ENCODE measurements at places on chromosomes 7 and 10. TPM values are rescaled to one million over a fixed set of nuclear protein-coding genes. Genes with fewer than 3 reads are reported as not detected.

CPED1 gene
- polyA plus RNA-seq, result 43.4 TPM

VKORC1L1 gene
- 30.5 TPM for polyA plus RNA-seq

SPDYE2B gene
- 3.8 TPM for polyA plus RNA-seq

HOGA1 gene
- 49.0 TPM for polyA plus RNA-seq

GNAT3 gene
- not detected for polyA plus RNA-seq

LRRTM3 gene
- 5.7 TPM for polyA plus RNA-seq

LRRC18 gene
- 0.20 TPM for polyA plus RNA-seq

HYAL4 gene
- polyA plus RNA-seq, result 0.86 TPM

CYP2C19 gene
- polyA plus RNA-seq, result 0.12 TPM

C10orf90 gene
- 0.45 TPM for polyA plus RNA-seq

PRKAR2B gene
- polyA plus RNA-seq, result 41.2 TPM

RET gene
- 16.7 TPM for polyA plus RNA-seq

ENO4 gene
- polyA plus RNA-seq, result 5.1 TPM

CYP26C1 gene
- 0.05 TPM for polyA plus RNA-seq

RSPH10B2 gene
- 1.6 TPM for polyA plus RNA-seq

DNA sequence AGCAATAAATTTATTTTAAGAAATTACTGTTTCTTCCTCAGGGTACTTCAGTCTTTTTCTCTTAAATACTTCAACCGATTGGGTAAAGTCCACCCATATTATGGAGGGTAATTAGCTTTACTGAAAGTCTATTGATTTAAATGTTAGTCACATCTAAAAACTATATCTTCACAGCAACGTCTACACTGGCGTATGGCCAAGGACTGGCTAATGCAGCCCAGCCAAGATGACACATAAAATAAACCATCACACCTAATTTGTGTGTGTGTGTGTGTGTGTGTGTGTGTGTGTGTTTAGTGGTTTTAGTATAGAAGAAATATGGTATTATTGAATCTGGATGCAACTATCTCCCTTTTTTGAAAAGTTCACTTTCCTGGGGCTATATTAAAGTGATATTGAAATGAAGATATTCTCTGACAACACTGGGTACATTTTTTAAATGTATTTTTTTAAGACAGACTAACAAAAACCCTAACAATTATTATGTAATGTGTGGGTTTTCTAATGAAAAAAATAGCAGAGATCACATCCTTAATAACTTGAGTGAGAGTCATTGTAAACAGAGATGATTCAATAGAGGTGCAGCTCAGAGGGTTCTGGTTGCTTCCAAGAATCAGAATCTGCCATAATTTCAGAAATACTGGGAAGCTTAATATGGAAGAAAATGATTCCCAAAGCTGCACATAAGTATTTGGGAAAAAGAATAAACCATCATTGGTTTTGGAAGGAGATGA lies 584.2 kb upstream of the MBL2 start:
- no peak for DNase-seq

DNA sequence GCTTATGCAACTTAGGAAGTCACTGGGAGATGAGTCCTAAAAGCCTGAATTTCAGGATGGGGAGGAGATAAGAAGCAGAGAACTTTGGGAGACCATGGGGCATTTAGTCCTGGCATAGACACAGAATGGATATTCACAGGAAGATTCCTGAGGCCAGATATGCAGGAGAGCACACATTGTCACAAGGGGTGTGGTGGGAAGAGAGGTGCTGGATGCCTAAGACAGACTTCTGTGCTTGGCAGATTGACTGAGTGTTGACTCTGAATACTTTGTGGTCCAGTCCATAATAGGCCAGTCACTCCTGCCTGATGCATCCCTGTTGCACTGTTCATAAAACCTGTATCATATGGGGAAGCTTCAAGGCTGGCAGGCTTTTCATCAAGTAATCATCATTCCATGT lies 18.5 kb downstream of the SRI start:
- DNase-seq, result no peak

DNA sequence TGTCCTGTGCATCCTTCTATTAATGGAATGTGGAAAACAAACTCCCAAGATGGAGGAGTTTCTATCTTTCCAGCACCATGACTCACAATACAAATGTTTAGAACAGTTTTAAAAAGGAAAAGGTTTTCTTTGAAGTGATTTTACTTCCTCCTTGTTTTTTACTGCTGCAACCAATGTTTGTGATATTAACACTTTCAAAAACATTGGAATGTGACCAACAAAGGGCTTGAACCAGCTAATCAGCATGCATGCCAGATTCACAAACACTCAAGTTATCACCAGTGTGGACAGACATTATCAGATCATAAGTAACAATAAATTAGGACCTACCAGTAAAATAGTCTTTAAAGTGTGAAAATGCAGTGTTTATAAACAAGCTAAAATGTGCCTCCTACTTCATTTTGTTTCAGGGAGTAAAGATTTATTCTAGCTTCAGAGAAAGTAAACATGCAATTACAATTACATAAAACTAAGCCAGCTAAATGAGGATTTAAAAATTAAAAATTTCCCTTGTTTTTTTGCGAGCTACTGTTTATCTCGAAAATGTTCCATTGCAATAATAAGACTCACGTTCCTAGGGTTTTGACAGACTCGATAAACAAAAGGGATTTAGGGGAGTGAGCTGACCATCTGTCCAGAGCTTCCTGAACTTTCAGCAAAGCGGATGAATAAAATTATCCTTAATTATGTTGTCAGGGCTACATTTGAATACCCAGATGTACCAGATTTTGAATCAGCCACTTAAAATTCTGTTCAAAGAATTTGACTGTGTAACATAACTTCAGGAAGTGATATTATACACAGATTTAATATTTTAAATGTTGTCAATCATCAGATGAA lies 29.8 kb downstream of the CPVL start:
- no peak for DNase-seq

GRCh38 chr7:26153823-26154783 lies 2.1 kb downstream of the NFE2L3 start:
- no peak for DNase-seq

- DNase-seq, result no peak
Observed at GRCh38 chr10:15931376-15931775, 71.1 kb upstream of the MINDY3 start.

DNA sequence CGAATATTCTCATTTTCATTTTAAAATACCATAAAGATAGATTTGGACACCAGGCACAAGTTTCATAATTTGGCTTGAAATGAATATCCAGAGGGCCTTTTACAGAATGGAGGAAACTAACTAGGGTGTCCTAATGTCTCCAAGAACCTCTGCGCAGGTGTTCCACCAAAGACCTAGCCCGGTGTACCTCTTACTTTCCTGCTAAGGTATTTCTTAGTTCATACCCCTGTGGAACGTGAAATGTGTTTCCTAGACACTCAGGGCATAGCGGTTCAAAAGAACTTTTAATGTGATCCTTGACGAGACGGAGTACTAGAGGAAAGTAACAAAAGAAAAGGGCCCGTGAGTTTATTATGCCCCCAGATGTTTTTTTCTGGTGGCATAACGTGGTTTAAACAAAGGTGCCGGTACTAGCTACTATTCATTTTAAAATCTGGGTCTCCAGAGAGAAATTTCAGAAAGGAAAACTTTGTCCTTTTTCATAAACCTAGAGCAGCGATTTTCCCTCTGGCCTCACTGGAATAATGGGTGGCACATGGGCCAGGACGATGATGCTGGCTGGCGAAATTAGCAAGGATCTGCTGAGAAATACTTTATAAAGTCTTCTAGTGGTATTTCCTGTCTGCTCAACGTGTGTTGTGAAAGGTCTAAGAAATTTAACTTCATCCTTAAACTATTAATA lies 1.4 kb downstream of the APBB1IP start:
- no peak for DNase-seq

DNA sequence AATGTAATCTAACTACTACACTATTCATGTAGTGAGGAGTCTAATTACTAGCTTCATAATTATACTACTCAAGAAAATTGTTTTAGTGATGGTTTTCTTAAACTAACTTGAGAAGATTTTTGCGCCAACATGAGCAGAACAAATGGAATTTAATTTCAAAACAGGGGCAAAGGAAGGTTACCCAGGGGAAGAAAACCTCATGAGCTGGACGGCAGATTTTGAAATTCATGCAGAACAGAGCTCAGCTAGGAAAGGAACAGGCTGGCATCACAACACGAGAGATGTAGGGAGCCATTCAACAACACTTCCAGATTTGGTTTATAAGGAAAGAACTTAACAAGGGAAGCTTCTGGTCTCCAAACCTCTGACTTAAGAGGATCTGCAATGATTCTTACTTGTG lies 235.3 kb upstream of the PRKCQ start:
- DNase-seq, result no peak

- DNase-seq, result no peak
Observed at GRCh38 chr7:95631527-95631926, 35.2 kb upstream of the PDK4 start.

- DNase-seq, result no peak
Observed at GRCh38 chr10:47033541-47034270, 122.5 kb downstream of the PTPN20 start.

- DNase-seq, result no peak
Observed at GRCh38 chr7:32034052-32034451, 36.2 kb downstream of the PDE1C start.

GRCh38 chr10:113313048-113313602 lies 239.7 kb upstream of the HABP2 start:
- DNase-seq, result no peak

DNA sequence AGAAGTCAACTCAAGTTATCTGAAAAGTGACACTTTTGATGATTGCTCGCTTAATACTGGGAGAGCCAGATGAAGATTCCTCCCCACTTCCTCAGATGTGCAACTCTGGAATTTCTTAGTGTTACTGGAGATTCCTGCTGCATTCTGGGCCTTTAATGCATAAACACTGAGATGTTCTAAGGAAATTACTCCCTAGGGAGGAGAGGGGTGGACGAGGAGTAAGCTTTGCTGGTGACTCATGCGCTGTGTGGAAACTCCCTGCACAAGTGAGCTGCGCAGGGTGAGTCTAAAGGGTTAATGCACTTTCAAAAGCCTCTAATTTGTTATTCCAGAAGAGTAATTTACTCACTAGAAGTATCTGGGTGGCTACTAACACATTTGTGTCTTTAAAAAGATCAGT lies 46.3 kb downstream of the EGFR start:
- DNase-seq, result no peak

DNA sequence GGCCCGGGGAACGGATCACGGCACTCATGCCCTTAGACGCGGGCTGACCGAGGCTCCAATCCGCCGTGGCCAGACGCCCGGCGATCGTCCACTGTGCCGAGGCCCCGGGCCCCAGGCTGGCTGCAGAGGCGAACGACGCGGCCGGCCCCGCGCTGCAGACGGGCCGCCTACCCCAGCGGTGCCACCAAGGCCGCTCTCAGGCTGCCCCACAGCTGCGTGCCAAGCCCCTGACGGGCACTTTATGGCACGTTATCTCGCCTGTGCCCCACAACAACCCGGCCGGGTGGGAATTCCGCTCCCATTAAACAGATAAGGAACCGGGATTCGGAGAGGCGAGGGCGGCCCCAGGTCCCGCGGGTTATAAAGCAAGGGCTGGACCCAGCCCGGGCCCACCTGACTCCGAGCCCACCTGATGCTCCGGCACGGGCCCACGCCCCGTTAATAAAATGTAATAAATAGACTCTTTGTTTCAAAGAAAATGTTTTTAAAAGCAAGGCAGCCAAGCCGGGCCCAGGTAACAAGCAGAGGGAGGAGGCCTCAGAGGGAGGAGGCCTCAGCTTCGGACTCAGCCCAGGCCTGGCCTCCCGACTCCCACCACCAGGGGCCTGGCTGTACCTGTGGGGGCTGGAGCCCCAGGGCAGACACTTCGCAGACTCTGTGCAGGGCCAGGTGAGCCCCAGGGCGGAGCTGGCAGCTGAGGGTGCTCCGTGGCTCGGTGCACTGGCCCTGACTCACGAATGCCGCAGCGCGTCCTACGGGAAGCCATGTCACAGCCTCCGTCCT lies 79.7 kb downstream of the FOXL3 start:
- DNase-seq, result no peak

GRCh38 chr10:51397695-51398094 lies 301.7 kb downstream of the CSTF2T start:
- DNase-seq, result no peak

- DNase-seq, result peak; percentile 3
Observed at GRCh38 chr10:2081501-2081900, 344.2 kb upstream of the ADARB2 start.

- no peak for DNase-seq
Observed at GRCh38 chr7:18408461-18408860, 87.1 kb upstream of the HDAC9 start.

DNA sequence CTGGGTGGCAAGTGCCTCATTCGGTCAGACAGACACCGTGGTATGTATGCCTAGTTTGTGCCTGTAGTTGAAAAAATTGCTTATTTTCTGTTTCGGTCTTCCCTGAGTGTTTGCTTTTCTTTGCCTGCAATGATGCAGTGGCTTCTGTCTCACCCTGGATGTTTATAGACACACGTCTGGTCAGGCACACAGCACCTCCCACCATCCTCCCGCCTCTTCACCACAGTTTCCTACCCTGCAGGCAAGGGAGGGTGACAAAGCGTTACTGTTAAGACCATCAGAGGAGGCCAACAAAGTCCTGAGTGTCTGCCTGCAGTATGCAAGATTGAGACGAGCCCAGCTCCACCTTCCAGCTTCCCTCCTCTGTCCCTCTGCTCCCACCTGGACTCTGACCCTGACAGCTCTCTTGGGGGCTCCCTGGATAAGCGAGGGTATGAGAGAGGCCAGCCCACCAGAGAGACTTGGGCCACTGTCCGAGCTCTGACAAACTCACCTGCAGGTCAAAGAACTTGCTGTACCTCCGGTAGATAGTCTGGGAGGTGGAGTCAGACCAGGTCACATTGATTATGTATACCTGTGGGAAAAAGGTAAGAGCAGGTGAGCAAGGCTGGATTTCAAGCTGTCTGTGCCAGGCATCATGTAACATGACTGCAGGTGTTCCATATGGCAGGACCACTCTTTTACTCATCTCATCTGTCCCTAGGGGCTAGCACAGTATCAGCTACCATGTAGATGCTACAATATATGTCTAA lies 54.4 kb downstream of the SH3PXD2A start:
- no peak for DNase-seq

GRCh38 chr10:92719991-92720830 lies 30.5 kb downstream of the HHEX start:
- no peak for DNase-seq

DNA sequence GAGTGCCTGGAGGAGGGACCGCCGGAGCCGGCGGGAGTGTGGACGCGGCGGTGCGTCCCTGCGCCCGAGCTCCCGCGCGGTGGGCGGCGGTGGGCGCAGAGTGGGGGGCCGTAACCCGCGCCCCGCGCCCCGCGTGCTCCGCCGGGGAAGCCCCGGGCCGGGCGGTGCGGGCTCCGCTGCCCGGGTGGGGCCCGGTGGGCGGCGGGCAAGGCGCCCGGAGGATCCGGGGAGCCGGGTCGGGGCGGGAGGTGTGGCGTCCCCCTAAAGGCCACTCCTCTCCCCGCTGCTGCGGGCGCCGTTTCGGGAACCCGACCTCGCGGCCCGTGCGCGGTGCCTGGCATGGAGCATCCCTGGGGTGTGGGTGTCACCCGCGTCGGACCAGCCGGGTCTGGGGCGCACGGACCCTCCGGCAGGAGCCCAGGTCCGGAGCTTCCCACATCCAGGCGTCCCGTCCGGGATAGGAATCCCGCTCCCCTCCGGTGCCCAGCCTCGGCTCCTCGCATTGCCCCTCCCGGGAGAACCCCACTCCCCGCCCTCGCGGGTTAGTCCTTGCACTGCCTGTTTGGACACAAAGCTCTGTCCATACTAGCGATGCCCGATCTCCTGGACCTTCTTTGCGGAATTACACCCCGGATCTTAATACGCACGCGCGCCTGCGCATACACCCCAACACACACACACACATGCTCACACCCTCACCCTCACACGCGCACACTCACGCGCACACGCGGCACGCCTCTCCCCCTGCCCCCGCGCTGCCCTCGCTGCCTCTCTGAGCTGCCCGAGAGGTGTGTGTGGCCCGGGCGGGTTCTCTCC lies 723 bp downstream of the MTURN start:
- peak; percentile 61 for DNase-seq

GRCh38 chr10:47322300-47323061 lies at the start of gene GDF2:
GDF2 (plus strand) TSS chr10:47322454; CDS start chr10:47322669, 215 bp downstream.
- no peak for DNase-seq
